ENCODE measurements at places on chromosomes 1 and 21.
A peak's percentile ranks its signal among the peaks of the same experiment; 100 is the strongest.

DNA sequence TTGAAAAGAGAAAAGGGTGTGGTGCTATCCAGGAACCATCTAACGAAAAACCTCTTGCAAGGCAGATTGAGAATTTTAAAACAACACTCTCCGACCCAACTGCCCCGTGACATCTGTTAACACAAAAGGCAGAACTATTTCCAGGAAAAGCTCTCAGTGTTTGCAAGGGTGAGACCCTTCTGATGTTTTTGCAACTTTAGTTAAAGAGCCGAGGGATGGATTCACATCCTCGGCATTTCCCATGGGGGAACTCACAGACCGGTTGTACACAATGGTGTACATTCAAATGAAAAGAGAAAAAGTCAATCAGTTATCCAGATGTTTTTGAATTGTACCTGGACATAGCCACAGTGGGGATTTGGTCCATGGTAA, 120.0 kb downstream of the NGF start:
- no peak for DNase-seq

- peak; percentile 58 for DNase-seq
These were observed 6.8 kb upstream of the IL24 start for GRCh38 chr1:206890125-206891060.

- DNase-seq, result peak; percentile 86
These were observed 34.0 kb downstream of the MAP3K7CL start for GRCh38 chr21:29164323-29164942.

DNA sequence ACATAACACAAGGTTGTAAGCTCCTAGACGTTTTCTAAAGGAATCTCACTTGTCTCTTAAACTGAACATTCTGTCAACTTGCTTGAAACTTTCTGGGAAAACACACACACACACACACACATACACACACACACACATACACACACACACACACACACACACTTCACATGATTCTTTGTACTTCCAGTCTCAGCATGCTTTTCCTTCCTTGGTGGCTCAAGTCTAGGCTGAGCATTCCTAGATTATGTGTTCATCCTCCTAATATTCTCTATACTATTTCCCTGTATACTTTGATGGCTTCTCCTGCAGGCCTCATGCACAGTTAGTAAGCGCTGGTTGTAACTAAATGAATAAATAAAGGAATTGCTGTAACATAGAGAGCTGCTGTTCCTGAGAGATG, 372.1 kb downstream of the PTPRC start:
- DNase-seq, result peak; percentile 10

DNA sequence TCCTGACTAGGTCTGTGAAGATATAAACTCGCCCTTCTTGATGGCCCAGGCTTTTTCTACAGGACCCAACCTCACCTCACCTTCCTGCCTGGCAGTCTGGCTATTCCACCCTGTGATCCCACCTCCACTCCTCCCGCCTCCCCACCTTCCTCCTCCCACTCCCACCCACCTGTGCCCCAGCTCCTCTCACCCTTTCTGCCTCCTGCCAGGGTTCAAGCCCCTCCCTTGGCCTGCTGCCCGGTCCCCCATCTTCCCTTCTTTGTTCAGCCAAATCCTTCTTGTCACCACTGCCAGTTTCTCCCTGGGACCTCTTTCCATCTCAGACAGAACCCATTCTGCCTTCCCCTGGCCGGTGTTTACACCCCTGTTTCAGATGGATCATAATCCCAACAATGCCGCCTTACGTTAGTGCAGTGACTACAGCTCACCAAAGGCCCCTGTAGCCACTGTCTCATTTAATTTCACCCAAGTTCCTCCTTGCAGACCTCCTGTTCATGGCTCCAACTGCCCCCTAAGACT, 127.5 kb upstream of the EDN2 start:
- DNase-seq, result no peak

- DNase-seq, result no peak
These were observed at the start of gene ANGPTL1 for GRCh38 chr1:178870944-178871343. Gene ANGPTL1, minus strand, starts transcription at chr1:178871077. Its CDS starts 5,301 bp downstream, at chr1:178865776.

- DNase-seq, result peak; percentile 24
These were observed 112.8 kb upstream of the USP25 start for GRCh38 chr21:15616864-15617574.

GRCh38 chr1:108704496-108704895, 8.2 kb upstream of the FNDC7 start:
- DNase-seq, result peak; percentile 81

- DNase-seq, result no peak
These were observed 125.0 kb downstream of the GPR52 start for GRCh38 chr1:174572771-174573170.

DNA sequence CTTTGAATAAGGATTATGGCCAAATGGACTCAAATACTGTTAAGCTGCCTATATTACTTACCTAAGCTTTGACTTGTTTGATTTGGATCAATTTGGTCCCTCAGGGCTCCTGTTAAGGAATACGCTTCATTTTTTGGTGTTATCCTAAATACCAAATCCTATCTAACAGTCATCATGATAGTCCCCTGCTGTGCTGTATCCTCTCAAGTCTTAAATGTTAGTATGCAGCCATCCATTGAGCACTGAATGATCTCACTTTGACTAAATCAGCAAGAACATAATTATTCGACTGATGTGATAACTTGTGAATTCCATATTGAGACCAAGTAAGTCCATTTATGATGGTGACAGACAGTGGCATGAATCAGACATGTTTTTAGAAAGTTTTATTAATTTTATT, 53.1 kb upstream of the ATF3 start:
- no peak for DNase-seq

DNA sequence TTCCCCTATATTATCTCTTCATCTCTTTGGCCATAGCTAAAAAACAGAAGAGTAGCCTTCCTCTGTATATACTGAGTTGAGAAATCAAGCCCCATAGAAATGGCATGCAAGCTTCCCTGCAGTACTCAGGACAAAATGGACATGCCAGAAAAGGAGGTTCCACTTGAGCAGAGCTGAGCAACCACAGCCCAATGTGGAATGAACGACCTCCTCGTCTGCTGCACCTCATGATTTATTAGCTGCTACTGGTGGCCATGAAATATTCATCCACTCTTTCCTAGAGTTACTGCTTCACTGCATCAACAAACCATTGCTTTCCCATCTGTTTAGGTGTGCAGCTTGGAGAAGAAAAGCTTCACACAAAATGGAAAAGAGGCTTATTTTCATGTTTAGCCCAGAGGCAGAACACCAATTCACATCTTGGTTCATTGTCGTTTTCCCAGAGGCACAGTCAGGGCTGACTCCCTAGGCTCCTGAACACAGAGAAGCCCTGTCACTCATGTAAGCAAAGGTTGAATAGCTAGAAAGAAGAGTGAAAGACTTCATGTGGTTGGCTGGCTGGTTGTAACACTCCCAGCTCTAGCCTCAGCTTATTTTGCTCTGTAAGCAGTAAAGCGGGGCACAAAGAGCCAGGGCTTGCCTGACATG, 148.0 kb downstream of the TSEN15 start:
- peak; percentile 6 for DNase-seq

- DNase-seq, result no peak
These were observed 33.6 kb downstream of the COL18A1 start for GRCh38 chr21:45438391-45439145.

- DNase-seq, result peak; percentile 8
These were observed 155.2 kb upstream of the KAZN start for GRCh38 chr1:14443164-14443787.

GRCh38 chr1:242787968-242788367, 263.5 kb upstream of the PLD5 start:
- DNase-seq, result no peak

- DNase-seq, result no peak
These were observed 369.6 kb upstream of the ADGRL2 start for GRCh38 chr1:81430955-81431623.

- DNase-seq, result no peak
These were observed 13.5 kb downstream of the SUSD4 start for GRCh38 chr1:223350361-223350908.

DNA sequence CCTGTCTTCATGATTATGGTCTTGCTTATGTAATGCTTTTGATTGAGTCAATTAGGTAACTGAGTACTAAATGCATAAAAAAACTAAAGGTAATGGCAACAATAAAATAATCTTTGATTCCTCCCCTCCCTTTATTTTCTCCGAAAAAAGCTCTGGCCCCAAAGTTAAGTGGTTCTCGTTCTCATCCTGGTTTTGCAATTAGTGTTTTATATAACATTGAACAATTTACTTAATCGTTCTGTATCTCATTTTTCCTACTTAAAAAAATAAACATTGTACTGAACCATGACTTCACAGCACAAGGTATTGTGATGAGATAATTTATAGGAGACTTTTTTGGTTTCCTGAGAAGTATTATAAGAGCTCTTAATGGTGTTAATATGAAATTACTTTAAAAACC, 11.3 kb downstream of the SLC22A15 start:
- no peak for DNase-seq

GRCh38 chr1:223844787-223845036, 1.0 kb downstream of the TP53BP2 start:
- peak; percentile 37 for DNase-seq

DNA sequence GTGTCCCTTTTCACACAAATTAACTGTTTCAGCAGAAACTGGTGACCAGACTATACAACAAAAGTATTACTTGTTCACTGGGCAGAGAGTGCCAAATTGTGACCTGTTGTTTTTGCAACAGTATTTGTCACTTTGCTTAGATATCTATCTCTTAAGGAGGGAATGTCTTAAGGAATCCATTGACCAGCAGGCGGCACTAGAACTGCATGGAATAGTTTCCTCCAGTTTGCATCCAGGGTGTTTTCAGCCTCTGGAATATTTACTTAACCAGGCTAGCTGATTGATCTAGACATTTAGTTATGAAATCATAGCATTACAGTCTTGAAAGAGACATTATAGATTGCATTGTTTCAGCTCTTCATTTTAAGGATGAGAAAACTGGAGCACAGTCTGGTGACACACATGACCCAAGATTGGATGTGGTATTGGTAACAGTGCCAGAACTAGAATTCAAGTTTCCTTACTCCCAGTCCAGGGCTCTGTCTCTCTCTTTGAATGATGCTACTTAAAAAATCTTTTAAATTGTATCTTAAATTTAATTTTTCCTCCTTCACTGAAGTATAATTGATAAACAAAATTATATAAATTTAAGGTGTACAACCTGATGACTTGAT, 16.9 kb downstream of the RPTN start:
- DNase-seq, result peak; percentile 73

- DNase-seq, result no peak
These were observed 503.8 kb downstream of the NPHP4 start for GRCh38 chr1:5488448-5488847.

- DNase-seq, result no peak
These were observed 11.6 kb downstream of the FAAH start for GRCh38 chr1:46405724-46406123.

- no peak for DNase-seq
These were observed 35.8 kb downstream of the TESK2 start for GRCh38 chr1:45455162-45455561.

DNA sequence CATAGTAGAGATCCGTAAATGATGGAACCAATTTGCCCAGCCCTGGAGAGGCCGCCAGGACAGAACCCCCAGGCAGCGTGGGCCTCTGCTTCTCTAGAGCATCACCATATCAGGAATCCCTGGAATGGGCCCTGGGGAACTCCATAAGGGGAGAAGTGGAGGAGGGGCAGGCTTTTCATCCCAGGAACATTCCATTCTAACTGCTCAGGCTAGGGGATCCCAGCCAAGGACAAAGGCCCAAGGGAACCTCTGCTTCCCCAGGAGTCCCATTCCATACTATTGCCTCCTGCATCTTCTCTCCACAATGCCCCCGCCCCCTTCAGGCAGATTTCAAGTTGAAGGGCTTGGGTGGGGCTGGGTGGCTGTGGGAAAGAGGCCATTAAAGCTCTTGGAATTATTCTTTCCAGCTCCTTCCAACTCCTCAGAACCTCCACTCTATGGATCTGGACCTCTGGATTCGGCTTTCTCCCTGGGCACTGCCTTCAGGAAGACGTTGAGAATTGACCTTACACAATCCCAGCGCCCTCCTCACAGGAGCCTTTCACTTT, 6.0 kb downstream of the TRNP1 start:
- peak; percentile 100 for DNase-seq

DNA sequence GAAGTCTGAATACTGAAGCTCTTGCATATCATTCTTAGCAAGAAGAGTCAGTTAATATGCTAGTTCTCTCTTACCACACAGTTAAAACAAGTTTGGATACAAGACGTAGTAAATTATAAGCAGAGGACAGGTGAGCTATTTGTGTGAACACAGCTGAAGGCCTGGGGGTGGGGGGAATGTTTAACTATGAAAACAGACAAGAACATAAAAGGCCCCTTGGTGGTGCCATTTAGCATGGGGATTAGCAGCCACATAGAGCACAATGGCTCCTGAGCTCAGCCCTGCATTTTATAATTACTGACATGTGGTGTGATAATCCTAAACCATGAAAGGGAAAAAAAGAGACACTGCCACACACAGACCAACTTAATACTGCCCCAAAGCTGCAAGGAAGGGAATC, 94.8 kb downstream of the TGFBR3 start:
- DNase-seq, result no peak

- no peak for DNase-seq
These were observed 501.8 kb downstream of the LMO4 start for GRCh38 chr1:87830432-87830978.

- no peak for DNase-seq
These were observed 2.0 kb downstream of the EDEM3 start for GRCh38 chr1:184752656-184753055.

GRCh38 chr1:38250356-38250755, 203.8 kb upstream of the POU3F1 start:
- DNase-seq, result no peak

DNA sequence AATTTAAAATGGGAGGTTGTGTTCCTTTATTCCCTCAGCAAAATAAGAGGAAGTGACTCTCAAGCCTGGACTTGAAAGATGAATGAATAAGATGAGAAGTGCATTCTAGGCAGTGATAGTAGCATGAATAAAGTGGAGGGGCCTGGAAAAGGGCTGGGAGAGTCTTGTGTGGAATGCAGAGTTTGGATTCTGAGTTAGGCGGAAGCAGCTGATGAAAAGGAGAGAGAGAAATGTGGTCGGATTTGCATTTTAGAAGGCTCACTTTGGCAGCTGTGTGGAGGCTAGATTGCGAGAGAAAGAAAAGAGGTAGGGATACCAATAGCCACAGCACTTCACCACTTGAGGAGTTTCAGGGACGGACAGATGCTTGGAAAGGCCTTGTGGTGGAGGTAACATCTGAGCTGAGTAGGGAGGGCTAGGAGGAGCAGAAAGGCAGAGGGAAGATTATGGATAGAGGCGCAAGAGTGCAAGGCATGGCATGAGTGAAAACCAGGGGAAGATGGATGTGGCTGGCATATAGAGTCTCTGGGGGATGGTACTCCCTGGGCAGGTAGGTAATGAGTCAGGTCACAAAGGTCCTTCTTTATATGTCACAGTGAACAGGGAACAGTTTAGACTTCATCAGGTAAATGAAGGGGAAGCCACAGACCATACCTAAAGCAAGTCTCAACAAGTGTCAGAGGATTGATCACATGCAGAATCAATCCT, 59.6 kb downstream of the ST3GAL3 start:
- DNase-seq, result no peak

GRCh38 chr1:8376358-8376840, 58.5 kb downstream of the SLC45A1 start:
- DNase-seq, result no peak

- peak; percentile 78 for DNase-seq
These were observed 65.7 kb downstream of the DISP1 start for GRCh38 chr1:222880587-222880986.

GRCh38 chr1:113247782-113248181, 142.5 kb upstream of the MAGI3 start:
- DNase-seq, result no peak

Measured in EL (cell line).